GM20000 (cell line): ENCODE measurements at places on chromosomes 3 and 15.

DNA sequence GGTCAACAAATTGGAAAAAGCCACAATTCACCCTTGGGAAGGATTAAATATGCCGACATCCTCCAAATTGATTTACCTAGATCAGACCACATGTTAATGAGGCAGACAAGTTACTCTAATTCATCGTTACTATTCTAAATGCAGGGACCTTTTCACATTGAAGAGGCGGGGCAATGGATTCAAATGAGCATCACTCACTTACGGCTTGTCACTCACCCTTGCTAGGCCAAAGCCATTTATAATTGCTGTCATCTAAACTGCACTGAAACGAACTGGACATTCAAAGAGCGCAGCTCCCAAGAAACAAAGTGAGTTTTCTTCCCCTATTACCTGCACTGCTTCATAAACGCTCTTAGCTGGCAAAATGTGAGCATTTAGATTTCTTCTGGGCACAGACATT lies 313.9 kb downstream of the WDR72 start:
- no peak for DNase-seq

- DNase-seq, result no peak
These were observed 49.6 kb downstream of the FAM98B start for GRCh38 chr15:38503496-38503895.

DNA sequence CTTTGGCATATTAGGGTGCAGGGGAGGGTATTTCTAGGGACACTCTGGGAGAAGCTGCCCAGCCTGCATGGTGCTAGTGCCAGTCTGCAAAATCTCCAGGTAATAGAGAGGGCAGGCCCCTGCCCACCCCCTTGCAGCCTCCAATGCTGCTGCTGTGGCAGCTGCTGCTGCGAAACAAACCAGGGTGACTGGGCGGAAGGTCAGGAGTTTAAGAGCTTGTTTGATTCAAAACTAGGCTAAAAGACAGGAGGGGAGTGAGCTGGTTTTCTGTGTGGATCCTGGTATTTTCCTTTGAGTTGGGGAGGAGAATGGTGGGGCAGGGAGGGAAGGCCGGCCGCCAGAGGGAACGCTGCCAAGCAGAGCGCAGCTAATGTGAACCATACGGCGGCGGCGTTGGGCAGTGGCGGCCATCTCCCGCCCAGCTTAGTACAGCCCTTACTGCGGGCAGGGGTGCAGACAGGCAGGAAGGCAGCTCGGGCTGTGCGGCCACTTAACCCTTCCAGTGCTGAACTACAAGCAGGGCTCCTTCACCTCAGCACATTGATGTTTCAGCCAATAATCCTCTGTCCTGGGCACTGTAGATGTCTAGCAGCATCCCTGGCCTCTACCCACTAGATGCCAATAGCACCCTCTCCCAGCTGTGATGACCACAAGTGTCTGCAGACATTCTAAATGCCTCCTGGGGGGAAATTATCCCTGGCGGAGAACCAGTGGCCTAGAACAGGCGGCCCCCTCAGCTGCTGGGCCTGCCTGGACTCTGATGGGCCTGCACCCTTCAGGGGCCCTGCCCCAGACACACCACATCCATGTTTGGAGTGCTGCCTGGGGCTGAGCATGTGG lies 125.7 kb downstream of the EEFSEC start:
- DNase-seq, result no peak

DNA sequence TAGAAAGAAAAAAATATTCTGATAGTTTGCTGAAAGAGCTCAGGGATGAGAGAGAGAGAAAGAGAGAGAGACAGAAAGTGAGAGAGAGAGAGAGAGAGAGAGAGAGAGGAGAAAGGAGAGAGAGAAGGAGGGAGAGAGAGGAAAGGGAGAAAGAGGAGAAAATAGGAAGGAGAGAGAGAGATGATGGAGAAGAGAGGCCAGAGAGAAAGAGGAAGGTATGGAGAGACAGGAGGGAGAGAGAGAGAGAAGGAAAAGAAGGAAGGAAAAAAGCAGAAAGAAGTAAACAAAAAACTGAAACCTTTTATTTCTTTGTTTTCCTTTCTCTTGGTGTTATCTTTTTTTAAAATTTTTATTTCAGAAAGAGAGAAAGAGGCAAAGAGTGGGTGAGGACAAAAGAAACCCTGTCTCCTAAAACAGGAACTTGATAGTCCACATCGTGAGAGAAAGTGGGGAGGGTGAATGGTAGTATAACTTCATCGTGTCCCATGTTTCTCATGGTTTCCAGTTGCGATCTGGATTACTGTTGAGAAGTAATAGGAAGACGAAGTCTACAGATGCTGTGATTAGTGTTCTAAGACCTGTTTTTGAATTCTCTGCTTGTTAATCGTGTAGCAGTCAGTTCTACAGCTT lies 279.7 kb downstream of the LPP start:
- no peak for DNase-seq

DNA sequence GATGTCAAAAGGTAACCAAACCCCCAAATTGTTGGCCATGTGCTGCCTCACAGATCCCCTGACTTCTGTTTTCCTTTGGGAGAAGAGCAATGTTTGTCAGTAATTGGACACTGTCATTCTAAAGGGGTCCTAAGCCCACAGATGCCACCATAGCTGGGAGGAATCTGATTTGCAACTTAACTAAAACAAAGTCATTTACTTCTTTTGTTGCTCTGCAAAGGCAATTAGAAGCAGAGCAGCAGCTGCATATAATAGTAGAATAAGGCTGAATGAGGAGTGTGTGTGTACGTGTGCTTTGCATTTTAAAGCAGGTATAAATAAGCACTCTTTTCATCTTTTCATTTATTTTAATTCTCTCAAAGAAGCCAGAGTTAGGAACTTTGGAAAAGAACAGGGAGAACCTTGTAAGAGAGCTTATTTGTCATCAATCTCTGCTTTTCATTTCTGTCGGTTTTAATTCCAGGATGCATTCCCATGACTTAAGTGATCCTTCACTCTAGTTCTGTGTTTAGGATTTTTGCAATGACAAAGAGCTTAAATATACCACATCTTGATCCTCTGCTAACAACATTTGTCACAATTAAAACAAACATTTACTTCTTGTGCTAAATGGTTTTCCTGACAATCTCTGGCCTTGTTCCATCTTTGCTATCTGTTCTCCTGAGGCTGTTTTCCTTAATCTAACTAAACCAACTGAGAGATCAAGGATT lies 530.2 kb upstream of the CBLB start:
- no peak for DNase-seq

- no peak for DNase-seq
These were observed 86.2 kb downstream of the IQSEC1 start for GRCh38 chr3:12986986-12987385.

GRCh38 chr3:25856902-25857518 lies 67.1 kb downstream of the OXSM start:
- DNase-seq, result peak; percentile 73

DNA sequence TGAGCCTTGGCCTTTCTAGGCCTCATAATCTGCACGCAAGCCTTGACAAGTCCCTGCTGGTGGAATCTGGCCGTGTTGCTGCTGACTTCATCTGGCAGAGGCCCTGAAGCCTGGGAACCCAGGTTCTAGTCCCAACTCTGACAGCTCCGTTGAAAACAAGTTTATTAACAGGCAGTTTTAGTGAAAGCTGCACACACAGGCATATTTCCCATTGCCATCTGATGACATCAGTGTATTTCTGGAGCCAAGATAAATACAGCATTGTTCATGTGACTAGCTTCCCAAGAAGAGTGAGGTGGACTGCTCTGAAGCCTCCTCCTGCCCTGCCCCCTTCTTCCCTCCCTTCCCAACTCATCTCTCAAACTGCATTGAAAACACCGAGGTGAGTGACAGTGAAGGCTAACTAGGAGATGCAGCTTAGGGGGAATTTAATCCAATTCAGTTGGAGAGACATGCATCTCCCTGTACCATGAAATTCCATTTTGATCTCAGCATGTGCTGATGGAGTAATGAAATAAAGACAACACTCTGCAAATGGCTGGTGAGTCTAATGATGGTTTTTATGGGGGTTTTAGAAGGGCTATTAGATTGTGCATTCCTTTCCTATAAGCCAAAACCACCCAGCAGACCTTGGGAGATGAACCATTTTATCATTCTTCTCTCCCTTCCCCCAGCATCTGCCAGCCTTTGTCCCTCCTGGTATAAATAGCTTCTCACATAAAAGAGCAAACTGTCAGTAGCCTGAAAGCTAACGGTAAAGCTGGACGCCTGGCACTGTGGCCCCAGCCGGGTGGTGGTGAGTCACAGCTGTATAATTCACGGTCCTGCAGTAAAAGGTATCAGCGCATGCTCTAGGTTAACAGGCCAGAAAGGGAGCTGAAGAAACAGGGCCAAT lies 38.0 kb downstream of the PRICKLE2 start:
- no peak for DNase-seq

GRCh38 chr15:62360332-62361097 lies 195.4 kb upstream of the C2CD4B start:
- no peak for DNase-seq

- DNase-seq, result no peak
These were observed 115.9 kb downstream of the TOP2B start for GRCh38 chr3:25548836-25549235.

GRCh38 chr3:99394831-99395778 lies 243.3 kb upstream of the COL8A1 start:
- DNase-seq, result no peak

DNA sequence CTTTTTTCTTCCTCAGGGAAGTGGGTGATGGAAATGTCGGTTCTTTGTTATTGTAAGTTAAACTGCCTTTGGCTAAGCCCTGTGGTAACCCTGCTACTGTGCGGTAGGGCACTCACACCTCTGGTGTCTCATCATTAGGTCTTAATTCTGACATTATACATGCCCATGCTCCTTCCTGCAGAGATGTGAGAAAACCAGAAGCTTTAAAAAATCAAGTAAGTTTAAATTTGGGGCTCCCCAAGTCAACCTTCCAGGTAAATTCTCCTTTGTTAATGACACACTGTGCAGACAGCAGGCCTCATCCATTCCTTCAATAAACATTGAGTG lies 155.8 kb downstream of the FAM43A start:
- DNase-seq, result no peak

DNA sequence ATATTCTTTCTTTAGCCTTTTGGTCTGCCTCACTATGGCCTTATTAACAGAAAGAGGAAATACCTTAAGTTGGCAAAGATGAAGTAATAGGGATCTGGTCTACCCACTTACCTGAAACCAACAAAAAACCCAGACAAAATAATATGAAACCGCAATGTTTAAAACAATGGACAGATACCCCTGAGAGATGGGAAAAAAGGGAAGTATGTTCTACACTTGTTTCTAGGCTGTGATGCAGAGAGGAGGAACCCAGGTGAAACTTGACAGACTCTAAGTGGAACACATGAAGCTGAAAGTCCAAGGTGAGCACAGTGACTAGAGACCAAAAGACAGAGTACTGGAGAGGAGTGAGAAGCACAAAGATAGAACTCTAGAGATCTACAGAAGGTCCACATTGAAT lies 78.4 kb downstream of the NR2E3 start:
- no peak for DNase-seq

GRCh38 chr3:126568776-126569342 lies 10.1 kb upstream of the C3orf22 start:
- DNase-seq, result no peak

DNA sequence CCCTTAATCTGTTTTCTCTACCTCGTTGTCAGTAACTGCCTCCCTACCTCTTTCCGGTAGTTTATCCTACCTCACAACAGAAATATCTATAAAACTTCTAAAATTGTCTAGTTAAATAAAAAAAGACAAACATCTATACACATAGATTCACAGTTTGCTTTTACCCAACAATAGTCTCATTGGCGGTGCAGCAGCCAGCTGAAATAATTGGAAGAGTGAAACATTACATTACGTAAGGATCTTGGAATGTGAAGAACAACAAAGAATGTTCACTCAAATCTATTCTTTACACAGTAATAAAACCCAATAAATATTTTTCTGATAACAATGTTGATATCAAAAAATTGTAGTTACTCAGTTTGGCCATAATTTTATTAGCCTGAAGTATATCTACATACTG lies 115.5 kb upstream of the ARPP21 start:
- no peak for DNase-seq

DNA sequence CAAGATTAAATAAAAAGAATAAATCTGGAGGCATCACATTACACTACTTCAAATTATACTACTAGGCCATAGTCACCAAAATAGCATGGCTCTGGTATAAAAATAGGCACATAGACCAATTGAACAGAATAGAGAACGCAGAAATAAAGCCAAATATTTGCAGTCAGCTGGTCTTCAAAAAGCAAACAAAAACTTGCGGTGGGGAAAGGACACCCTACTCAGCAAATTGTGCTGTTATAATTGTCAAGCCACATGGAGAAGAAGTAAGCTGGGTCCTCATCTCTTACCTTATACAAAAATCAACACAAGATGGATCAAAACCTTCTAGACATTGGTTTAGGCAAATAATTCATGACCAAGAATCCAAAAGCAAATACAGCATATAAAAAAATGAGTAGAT lies 259.2 kb upstream of the SLITRK3 start:
- DNase-seq, result no peak
